ENCODE measurements at places on chromosomes 6 and 20.

GRCh38 chr20:4065391-4065844, 50.1 kb upstream of the RNF24 start:
- DNase-seq: no peak

DNA sequence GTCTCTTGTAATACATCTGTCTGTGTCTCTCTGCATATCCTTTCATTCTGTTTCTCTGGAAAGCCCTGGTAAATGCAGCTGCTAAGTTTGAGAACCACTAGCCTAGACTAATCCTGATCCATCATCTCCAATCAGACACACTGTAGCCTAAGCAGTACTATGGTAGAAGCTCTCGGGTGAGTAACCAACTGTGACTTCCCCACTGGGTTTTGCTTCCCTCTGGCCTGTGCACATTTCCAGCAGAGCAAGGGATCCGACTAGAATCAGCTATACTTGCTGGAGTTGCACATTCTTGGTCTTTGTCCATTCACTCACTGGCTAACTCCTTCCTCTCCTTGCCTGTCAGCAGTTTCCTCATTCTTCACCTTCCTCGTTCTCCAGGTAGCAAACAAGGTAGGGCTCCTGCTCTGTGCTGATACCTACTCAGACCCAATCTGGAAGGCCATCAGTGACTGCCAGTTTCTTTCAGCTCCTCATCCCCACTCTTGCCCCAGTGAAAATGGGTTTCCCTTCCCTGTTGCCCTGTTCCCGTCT, 184.2 kb downstream of the PLCB4 start:
- DNase-seq: no peak

GRCh38 chr6:13943943-13944342, 19.2 kb downstream of the RNF182 start:
- no peak for DNase-seq

DNA sequence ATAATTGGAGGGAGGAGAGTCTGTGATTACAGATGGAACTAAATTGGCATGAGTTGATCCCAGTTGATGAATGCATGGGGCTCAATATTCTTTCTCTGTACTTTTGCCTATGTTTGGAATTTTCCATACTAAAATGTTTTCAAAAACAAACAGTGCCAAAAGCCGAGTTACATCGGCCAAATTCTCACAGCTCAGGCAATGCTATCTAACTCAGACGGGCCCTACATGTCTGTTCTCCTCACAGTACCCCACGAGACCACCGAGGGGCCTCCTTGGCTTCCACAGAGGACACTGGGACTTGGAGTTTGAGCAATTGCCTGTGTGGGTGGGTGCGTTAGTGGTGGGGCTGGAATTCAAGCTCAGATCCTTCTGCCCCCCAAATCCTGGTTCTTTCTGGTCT, 413.2 kb downstream of the CDH26 start:
- DNase-seq: no peak

GRCh38 chr20:49045440-49046086, 549 bp upstream of the CSE1L start:
- no peak for DNase-seq

DNA sequence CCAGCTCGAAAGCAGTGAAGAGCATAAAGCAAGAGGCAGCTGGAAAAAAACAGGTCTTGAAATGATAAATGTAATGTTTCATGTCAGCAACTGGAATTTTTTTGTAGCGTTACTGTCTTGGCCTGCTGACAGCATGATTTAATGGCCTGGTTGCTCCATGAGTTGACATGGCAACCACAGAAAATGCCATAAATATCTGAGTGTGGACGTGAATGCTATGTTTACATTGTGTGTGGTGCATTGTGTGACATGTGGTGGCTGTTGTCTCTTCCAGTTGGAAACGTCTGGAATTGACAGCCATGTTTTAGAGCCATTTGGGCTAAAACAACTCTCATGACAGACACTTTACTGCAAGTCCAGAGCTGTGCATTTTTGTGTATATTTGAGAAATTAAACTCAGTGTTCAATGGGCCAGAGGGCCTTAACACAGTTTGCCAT, 170.0 kb downstream of the FOXA2 start:
- DNase-seq: no peak
